Pericardium fibroblast (primary cell): ENCODE measurements at places on chromosomes 16 and 17. TPM values are rescaled to one million over a fixed set of nuclear protein-coding genes. Genes with fewer than 3 reads are reported as not detected.

CXCL16 gene
- 0.68 and 3.3 TPM in 2 replicates for total RNA-seq

SDK2 gene
- total RNA-seq, result 0.93 and 1.4 TPM in 2 replicates

TMEM106A gene
- total RNA-seq, result 0.68 and 3.0 TPM in 2 replicates

TNS4 gene
- 7.5 TPM in 1 of 2 replicates, not detected in the other for total RNA-seq

KRTAP4-4 gene
- not detected in 2 replicates for total RNA-seq

CCL17 gene
- not detected in 2 replicates for total RNA-seq

SERPINF2 gene
- total RNA-seq, result 0.35 and 1.9 TPM in 2 replicates

SCGB1C2 gene
- not detected in 2 replicates for total RNA-seq

PTGES3L gene
- 0.12 TPM in 1 of 2 replicates, not detected in the other for total RNA-seq

CES4A gene
- 1.2 and 3.0 TPM in 2 replicates for total RNA-seq

NEUROD2 gene
- not detected in 2 replicates for total RNA-seq

SLX1B gene
- 17.8 and 22.9 TPM in 2 replicates for total RNA-seq

NPIPA3 gene
- total RNA-seq, result 0.58 TPM in 1 of 2 replicates, not detected in the other

SGSM2 gene
- total RNA-seq, result 31.2 and 41.2 TPM in 2 replicates

APOBR gene
- total RNA-seq, result not detected in 2 replicates

C17orf100 gene
- total RNA-seq, result 0.26 and 2.9 TPM in 2 replicates

ATXN7L3 gene
- 49.5 and 59.3 TPM in 2 replicates for total RNA-seq
